ENCODE measurements at places on chromosomes 12 and 14. TPM values are rescaled to one million over a fixed set of nuclear protein-coding genes. Genes with fewer than 3 reads are reported as not detected.

DNA sequence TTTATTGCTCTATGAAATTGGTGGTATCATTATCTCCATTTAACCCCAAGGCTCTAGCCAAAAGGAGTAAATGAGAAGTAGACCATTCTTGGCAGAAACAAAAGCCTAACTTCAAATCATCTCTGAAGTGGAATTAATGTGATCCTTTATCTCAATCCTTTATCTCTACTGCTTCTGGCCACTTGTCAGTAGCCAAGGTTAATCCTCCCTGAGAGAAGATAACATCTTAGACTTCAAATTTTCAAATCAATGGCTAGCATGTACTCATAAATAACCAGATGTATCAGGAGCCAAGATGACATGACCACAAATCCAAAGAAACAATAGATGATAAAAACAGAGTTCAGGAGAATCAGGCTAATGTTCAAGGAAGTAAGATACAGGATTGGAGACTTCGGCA, 123.1 kb upstream of the RASSF8 start:
- DNase-seq = no peak

DNA sequence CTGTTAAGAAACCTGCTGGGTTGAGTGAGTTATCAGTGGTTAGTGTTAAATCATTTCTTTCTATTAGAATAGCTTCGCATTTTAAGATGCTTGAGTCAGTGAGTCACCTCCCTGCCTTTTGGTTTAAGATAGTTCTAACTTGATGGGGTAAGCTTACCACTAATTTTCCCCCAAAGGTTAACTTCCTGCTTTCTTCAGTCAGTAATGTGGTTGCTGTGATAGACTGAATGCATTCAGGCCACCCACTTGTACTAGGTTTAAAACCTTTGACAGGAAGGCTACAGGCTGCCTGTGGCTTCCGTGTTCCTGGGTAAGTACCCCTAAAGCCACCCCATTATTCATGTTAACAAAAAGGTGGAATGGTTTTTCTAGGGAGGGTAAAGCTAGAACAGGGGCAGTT, 25.3 kb downstream of the CLEC2A start:
- DNase-seq = no peak

GRCh38 chr14:101817501-101818001, 56.0 kb downstream of the PPP2R5C start:
- no peak for DNase-seq

DNA sequence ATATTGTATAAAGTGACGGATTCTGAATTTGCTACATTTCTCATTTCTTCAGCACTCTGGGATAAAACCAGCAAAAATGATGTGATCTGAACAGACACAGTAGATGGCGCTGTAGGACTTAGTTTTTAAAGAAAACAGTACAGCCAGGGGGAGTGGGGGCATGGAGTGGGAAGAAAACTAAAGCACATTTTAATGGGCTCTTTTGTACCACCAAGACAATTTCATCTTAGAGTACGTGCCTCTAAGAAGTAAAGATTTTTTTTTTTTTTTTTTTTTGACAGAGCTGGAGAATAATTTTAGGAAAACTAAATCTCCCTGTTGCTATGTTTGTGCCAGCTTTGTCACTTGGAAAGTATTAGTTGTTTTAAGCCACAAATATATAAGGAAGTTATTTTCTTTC, 124.4 kb downstream of the RAD51B start:
- DNase-seq = peak; percentile 97

- no peak for DNase-seq
These were observed 17.6 kb downstream of the NINJ2 start for GRCh38 chr12:645563-646071.

GRCh38 chr12:88805286-88805685, 225.0 kb upstream of the KITLG start:
- DNase-seq = no peak

Gene RFX4
- total RNA-seq = 0.21 TPM

- DNase-seq = peak; percentile 47
These were observed 59.3 kb upstream of the SLC24A4 start for GRCh38 chr14:92263681-92264080.

Gene HOXC10
- total RNA-seq = not detected

DNA sequence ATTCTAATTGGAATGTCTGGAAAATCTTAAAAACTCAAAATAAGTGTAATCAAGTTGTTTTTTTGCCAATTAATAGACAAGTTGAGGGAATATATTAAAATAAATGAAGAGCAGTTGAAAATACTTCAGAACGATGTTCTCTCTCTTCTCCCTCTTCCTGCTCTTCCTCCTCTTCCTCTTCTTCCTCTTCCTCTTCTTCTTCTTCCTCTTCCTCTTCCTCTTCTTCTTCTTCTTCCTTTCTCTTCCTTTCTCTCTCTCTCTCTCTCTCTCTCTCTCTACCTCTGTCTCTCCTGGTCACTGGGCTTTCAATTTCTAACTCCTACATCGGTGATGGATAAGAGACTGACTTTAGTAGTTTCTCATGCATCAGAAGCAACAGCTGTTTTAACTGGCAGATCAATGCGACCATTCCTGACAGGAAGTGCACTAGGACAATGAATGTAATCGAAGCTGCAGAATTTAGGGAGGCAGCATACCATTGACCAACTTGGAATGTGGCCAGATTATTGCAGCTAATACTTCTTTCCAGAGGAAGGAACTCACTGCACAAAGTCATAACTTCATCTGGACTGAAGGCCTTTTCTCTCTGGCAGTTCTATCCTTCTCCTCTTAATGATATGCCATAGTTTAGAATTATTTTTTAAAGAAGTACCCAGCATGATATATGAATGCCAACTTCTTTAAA, 13.8 kb upstream of the TMTC2 start:
- DNase-seq = peak; percentile 45

DNA sequence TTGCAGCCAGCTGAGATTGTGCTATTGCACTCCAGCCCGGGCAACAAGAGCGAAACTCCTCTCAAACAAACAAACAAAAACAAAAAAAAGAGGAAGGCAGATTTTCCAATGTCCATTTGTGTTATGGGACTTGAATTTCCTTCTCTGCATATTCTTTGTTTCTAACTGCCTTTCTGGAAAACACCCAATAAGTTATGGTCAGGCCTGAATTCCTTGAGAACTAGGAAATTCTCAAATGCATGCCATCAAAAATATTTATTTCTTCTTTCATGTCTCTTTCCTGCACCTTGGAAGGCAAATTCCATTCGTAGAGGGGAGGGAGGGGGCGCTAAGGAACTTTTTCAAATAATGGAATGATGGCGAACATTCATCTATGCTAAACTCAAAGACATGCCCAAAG, 117.6 kb upstream of the TMCC3 start:
- DNase-seq = peak; percentile 38

DNA sequence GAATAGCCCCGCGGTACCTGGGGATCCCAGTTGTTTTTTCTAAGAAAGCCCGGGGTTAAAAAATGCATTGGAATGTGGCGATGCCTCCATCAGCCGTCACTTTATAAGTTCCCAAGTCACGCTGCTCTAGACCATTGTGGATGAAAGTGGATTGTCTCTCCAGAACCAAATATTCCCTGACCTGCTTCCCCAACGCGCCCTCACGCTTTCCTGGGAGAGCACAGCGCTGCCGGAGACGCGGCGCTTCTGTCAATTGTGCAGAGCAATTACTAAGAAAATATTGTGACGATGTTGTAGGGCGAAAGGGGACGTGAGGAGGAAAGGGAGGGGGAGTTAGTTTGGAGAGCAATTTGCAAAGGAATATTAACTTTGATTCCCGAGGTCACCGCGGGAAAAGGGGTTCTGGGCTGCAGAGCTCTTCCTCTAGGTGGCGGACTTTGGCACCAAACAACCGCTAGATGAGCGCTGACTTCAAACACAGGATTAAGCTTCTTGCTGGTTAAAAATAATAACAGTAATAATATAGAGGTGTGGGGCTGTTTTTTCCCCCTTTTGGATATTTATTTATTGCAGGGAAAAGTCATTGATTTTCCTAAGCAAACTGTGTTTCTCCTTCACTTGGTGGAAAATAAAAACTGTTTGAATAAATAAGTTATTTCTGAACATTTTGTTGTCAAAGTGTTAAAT, 9.6 kb upstream of the FOXG1 start:
- DNase-seq = peak; percentile 68

Gene POTEM
- not detected for total RNA-seq

DNA sequence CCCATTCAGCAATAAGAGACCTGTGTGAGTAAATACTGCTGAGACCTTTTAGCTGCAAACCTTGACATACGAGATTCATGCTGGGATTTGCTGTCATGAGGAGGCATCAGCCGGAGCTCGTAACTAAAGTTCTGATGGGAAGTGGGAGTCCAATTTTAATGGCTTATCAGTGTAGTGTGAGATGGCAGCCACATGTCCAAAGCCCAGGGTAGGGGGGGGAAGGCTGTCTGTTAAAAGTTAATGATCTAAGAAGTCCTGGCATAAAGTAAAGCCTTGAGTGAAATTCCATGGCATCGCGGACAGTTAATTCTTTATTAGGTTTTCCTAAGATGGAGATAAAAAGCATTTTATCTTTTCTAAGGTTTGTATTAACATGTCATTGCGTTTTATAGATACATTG, 240.0 kb downstream of the AACS start:
- DNase-seq = no peak

DNA sequence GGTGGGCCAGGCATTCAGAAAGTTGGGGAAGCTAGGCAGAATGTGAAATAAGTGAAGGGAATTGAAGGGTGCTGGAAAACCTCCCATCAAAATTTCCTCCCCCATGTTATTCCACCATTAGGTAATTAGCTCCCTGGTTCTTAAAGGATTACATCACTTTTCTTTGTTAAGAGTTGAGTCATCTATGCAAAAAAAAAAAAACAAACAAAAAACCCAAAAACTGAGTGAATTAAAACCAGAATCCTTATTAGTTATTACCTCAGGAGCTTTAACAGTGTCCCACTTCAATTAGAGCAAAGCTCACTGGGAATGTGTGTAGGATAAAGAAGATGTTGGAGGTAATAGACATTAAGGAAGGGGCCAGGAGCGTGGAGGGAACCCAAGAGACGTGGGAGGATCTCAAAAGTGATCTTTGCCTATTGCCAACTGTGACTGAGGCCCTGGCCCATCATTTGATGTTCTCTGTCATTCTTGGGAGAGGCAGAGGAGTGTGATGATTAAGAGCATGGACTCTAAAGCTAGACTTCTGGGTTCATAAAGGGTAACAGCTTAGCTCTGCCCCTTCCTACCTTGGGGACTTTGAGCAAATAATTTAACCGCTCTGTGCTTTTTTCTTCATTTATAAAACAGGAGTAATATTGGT, 364.7 kb downstream of the APAF1 start:
- DNase-seq = no peak

DNA sequence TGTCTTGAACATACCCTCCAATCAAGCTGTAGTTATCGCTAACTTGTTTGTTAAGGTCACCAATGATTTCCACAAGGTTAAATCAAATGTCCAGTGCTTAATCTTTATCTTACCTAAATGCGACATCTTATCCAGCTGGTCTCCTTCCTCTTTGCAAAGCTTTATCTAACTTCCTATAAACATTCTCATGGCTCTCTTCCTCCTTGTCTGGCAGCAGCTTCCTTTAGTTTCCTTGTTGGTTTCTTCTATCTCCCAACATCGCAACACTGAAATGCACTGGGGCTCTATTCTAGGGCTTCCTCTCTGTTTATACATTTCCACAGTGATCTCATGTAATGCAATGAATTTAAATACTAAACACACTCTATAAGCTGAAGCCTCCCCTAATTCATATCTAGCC, 28.7 kb downstream of the UBE2N start:
- no peak for DNase-seq

Gene VSX2
- total RNA-seq = not detected

- DNase-seq = no peak
These were observed 849.8 kb downstream of the TMTC2 start for GRCh38 chr12:83536496-83536895.
